ENCODE measurements at places on chromosomes 2 and 18.

GRCh38 chr2:140586379-140586778 lies 1544.4 kb downstream of the LRP1B start:
- DNase-seq: peak; percentile 32

GRCh38 chr2:59585655-59586054 lies 967.8 kb downstream of the BCL11A start:
- no peak for DNase-seq

- DNase-seq: no peak
These were observed 146.1 kb upstream of the ZEB2 start for GRCh38 chr2:144666032-144666431.

DNA sequence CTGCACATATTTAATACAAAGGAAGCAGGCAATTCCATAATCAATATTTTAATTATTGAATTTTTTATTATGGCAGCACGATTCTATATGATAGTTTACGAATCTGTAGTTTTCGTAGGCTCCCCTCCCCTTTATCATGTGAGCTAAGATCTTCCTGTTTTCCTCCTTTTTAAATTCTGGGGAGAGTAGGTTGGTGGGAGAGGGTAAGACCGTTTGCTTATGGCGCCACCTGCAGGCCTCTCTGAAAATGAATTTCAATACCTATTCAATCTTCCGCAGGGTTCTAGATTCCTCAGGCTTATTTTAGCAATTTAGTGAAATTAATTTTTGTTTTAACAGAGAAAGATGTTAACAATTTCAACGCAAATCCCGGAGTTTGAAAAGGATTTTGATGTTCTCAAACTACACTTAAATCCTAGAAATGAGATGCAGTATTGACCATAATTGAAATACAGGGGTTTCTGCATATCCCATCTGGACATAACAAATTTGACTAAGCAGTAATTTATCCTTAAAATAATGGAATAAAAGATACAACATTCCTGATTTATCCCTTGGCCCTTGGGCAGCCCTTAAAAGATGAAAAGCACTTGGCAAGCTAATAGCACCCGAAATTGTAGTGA lies 12.8 kb upstream of the GBX2 start:
- peak; percentile 92 for DNase-seq

DNA sequence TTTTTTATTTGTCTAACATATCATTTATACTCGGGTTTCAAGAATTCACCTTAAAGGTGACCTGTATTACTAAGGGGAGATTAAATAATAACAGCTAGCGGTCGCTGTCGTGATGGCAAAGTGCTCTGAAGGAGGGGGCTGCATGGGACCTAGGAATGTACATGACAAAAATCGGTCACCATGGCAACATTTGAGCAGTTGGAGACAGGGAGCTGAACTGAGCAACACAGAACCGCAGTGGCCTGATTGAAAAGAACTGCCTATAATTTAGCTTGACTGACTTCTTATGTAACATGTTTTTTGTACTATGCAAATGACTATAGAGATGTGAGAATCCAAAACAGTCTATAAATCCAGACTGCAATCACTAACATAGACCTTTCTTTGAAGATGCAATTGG lies 34.3 kb upstream of the EPHA4 start:
- DNase-seq: peak; percentile 38

DNA sequence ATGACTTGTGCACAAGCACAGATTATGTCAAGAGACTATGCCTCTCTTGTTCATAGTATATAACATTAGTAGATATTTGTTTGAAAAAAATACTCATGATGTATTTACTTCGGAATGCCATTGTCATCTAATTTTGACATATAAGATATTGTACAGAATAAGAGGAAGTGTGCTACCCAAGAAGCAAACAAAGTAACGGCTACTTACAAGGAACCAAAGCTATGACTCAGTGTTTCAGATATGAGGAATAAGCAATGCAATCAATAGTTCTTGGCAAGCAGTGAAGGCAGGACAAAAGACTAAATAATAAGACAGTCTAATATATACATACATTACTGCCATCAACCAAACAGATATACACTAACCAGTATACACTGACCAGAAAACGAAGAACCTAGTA lies 256.3 kb downstream of the CCDC178 start:
- no peak for DNase-seq

GRCh38 chr2:185833864-185834263 lies 95.3 kb downstream of the FSIP2 start:
- no peak for DNase-seq

DNA sequence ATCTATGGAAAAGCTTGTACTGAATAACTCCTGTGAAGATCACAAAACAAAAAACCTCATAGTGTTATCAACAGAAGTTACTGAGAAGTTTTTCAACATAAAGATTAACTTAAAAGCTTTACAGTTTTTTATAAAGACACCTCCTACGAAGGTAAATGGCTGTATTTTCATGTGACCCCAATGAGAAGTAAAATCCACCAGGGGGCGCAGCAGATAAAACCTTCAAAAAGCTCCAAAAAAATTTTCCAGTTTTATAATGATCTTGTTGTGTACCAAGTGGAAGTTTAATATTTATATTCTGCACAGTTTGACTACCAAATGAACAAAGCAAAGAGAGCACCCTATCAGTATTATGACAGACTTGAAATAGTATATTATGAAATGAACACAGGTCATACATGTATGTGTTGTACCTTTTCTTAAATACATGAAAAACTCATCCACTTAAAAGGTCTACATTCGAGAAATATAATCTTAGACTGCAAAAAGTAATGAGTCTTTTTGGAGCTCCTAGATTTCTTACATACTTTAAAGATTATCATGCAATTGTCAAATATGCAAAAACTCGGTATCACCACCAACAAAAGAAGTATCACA lies 38.5 kb downstream of the PNO1 start:
- DNase-seq: no peak

DNA sequence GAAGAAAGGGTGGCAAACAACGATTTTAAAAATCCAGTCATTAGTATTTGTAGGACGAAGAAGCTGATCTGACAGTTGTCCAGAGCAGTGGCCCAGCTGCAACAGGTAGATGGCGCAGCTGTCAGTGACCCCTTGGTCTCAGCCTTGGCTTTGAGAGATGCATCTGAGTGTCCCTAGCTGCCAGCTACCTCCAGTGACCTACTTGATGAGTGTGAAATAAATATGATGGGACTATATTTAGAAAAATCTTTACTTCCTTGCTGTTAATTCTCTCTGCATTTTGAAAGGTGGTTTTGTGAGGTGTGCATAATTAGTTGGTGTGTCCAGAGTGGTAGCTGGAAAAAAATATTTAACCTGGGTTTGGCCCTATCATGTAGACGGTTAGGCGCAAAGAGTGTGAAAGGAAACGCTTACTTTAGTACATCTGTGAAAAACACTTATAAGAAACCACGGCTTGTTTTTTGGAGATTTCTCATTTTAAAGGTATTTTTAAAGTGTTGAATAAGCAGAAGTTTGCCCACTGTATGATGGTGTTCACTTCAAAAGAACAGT lies 963 bp downstream of the INPP1 start:
- no peak for DNase-seq

- no peak for DNase-seq
These were observed 38.0 kb downstream of the SLC9A4 start for GRCh38 chr2:102510791-102511575.

DNA sequence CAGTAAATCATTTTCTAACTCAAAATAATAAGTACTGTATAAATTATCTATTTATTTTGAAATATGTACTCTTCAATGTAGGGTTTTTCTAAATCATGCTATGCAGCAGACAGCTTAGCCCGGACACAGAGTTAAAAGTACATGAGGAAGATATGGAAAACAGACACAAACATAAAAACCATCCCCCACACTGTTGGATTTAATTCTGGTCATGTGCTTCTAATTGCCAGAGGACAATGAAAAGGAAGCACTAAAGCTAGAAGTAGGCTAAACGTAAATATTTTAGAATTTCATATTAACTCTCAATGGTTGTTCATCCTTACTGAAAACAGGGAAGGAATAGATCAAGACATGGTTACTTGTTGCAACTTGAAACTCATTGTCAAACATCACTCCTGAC lies 420.7 kb downstream of the ERBB4 start:
- no peak for DNase-seq

DNA sequence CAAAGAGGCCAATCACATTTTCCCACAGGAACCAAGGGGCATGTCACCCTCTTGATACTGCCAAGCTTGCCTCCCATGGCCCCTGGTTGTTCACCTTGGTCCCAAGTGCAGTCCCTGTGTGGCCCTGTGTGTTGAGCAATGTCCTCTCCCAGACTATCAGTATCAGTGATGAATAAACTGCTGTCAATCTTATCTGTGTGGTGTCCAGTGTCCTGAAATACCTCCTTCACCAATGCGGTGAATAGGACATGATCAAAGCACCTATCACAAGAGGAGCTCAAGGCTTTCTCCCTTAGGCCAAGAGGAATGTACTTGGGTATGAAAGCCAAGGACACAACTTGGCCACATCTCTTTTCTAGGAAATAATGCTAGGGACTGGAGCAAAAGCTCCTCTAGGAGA lies 68.2 kb downstream of the MAIP1 start:
- no peak for DNase-seq

DNA sequence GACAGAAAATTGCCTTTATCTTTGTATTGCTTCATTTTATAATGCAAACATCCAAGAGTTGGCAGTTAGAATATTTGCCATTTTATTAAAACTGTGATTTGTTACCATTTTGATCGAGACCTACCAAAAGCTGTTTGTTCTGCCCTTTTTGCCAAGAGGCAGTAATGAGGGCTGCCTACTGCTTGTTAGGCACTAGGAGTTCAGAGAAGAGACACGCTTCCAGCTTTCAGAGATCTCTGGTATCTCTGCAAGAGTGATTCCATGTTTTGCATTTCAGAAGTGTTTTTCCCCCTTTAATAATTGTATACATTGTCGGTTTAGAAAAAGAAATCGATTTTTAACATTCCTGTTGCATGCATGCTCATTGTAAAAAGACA lies 628 bp downstream of the MRPL30 start:
- peak; percentile 17 for DNase-seq

DNA sequence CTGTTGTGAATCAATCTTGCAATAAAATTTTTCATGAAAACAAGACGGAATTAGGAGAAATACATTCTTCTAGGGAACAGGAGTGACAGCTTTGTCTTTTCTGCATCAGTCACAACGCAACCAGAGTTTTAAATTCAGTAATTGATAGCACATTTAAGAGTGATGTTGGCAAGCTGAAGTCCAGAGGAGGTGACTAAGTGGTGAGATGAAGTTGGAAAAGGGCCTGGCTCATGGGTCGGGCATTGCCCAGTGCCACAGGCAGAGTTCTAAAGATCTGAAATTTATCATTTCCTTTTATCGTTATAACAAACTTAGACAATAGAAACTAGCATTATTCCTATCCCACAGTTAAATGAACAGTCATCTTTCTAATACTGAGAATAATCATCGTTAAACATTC lies 764.6 kb upstream of the ZEB2 start:
- no peak for DNase-seq
